ENCODE measurements at places on chromosomes 4 and X. TPM values are rescaled to one million over a fixed set of nuclear protein-coding genes. Genes with fewer than 3 reads are reported as not detected.

Gene FGFBP1
- total RNA-seq = not detected

Gene ADRA2C
- total RNA-seq = not detected

Gene GJB1
- total RNA-seq = not detected

Gene SMIM10
- total RNA-seq = not detected

Gene C4orf50
- not detected for total RNA-seq

Gene NALF2
- total RNA-seq = 0.27 TPM

Gene UGT2B17
- not detected for total RNA-seq

Gene EDNRA
- not detected for total RNA-seq

Gene MGAT4D
- total RNA-seq = not detected

Gene EFNB1
- 4.7 TPM for total RNA-seq

Gene HAND2
- not detected for total RNA-seq

Gene SPANXN4
- not detected for total RNA-seq

Gene SORBS2
- 0.21 TPM for total RNA-seq

Gene MEPE
- total RNA-seq = not detected

Gene MUC7
- total RNA-seq = not detected
